Natural killer cell (primary cell): ENCODE measurements at places on chromosomes 16 and 17. TPM values are rescaled to one million over a fixed set of nuclear protein-coding genes. Genes with fewer than 3 reads are reported as not detected.

KRTAP2-3 gene
- not detected for total RNA-seq

TEKT5 gene
- total RNA-seq: not detected

GGT6 gene
- total RNA-seq: not detected

NTN1 gene
- 0.15 TPM for total RNA-seq
